Islet precursor cell (in vitro differentiated cells): ENCODE measurements at places on chromosomes 6 and 20.

- no peak for DNase-seq
Observed at GRCh38 chr20:36818861-36819260, 45.3 kb upstream of the DSN1 start.

DNA sequence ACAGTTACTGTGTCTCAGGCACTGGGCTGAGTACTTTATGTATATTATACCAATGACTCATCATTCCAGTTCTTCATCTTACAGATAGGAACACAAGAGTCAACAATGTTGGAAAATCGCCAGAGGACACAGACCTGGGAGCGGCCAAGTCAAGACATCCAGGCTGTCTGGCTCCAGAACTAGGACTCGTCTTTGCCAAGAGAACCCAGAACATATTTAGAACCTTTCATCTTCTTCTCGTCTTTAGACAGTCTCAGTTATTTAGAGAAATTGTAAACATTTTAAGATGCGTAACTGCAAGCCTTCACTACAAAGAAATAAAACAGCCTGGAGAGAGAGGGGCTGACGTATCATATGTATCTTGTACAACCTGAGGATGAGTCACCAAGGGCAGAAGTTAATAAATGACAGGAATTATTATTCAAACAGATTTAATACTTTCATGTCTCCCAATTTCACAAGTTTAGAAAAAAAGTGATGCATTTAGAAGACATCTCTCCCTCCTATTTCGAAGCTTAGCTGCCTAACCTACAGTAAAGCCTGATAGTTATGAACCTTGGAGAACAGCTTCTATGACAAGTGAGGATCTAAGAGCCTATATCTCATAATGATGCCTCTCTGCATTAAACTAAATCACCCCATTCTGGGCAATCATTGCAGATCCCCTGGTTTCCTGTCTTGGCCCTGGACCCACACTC, 43.4 kb downstream of the SLC22A3 start:
- DNase-seq: no peak

GRCh38 chr20:20741087-20742045, 28.9 kb upstream of the RALGAPA2 start:
- DNase-seq: no peak

- DNase-seq: no peak
Observed at GRCh38 chr6:125550892-125551291, 198.5 kb upstream of the HEY2 start.

- DNase-seq: no peak
Observed at GRCh38 chr6:34813028-34813713, 21.3 kb downstream of the BLTP3A start.

- DNase-seq: peak; percentile 90
Observed at GRCh38 chr6:150600301-150601017, 774 bp downstream of the PLEKHG1 start.

GRCh38 chr20:19807946-19808330, 49.9 kb downstream of the RIN2 start:
- DNase-seq: no peak

DNA sequence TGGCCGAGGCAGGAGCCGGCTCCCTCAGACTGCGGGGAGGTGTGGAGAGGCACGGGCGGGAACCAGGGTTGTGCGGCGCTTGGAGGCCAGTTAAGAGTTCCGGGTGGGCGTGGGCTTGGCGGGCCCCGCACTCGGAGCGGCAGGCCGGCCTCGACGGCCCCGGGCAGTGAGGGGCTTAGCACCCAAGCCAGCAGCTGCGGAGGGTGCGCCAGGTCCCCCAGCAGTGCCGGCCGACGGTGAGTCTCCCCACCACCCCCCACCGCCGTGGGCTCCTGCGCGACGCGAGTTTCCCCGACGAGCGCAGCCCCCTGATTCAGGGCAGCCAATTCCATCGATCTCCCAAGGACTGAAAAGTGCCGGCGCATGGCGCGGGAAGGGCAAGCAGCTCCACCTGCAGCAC, 605.4 kb upstream of the SLC35B3 start:
- no peak for DNase-seq

GRCh38 chr6:110756817-110757216, 58.5 kb downstream of the CDK19 start:
- DNase-seq: no peak

DNA sequence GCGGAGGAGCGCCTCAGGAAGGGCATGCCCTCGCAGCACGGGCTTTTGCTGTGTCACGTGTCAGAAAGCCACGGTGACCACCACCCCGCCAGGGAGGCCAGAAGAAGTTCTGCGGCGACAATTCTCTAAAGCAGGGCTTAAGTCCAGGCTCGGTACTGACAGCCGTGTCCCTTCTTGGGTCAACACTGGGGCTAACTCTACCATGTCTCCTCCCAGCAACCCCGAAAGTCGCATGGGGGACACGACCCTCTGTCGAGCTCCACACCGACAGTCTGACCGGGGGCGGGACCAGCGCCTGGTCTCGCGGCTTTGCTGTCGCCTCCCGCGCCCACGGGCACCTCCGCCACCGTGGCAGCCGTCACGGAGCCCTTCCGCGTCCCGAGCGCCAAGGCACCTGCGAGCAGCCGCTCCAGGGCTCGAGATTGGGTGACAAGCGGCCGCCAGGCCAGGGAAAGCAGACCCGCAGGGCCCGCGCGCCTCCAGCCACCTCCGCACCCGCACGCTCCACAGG, 534 bp downstream of the NANP start:
- DNase-seq: peak; percentile 60

GRCh38 chr6:168261234-168261633, 58.3 kb downstream of the DACT2 start:
- DNase-seq: no peak

DNA sequence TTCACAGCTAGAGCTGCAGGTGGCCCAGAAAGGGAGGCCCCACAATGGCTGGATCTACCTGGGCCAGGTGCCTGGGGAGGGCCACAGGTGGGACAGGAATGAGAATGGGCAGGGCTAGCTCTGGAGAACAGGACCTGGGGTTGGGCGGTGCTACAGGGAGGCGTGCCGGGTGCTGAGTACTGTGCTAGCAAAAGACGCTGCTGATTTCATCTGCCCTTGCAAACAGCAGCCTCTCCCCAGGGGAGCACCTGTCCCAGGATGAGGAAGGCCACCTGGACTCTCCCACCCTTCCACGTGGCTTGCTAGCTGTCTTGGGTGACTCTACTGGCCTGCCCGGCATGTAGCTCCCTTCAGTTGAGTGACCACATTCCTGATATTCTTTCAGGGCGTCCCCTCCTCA, 6.6 kb upstream of the YTHDF1 start:
- DNase-seq: no peak

GRCh38 chr6:53546281-53546680, 1.4 kb upstream of the GCLC start:
- no peak for DNase-seq

- DNase-seq: peak; percentile 86
Observed at GRCh38 chr6:39452306-39453145, 130.0 kb upstream of the KCNK16 start.
